ENCODE measurements at places on chromosomes 7 and 10. TPM values are rescaled to one million over a fixed set of nuclear protein-coding genes. Genes with fewer than 3 reads are reported as not detected.

TBC1D12 gene
- 3.8 TPM for polyA plus RNA-seq

LRRD1 gene
- not detected for polyA plus RNA-seq

DNA sequence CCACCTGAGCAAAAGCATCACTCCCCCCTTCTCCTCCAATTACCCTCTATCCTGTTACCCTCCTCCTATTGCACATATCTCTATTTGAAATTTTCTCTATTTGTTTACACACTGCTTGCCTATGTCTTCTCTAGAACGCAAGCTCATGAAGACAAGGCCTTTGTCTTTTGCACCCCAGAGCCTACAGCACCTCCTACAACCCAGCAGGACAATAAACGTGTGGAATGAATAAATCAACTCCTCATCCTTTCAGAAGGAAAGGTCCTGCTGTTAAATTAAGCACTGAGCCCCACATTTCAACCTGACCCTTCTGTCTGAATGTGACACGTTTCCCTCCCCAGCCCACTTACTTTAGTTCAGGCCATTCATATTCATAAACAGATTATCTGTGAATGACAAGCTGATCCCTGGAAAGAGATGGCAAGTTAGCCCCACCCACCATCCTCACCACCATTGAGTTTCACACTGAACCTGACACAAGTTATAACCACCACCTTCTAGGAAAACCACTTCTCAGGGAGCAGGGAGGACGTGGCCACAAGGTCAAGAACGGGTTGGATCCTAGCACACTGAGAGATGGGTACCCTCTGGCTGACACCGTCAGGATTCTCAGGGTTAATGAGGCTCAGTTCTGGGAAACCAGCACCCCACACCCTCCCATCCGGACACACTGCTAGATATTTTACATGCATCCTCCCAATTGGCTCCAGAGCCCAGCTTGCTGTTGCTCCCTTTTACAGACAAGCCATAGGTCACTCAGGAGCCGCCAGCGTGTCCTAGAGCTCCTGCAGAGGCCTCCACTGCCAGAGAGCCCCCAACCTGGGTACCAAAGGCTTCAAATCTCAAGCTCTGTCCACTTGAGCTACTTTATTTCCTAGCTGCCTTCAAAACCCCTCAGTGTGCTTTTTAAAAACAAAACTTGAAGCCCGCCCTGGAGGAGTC lies 934 bp downstream of the PRTFDC1 start:
- DNase-seq = peak; percentile 66

CDK14 gene
- polyA plus RNA-seq = 19.9 TPM

RET gene
- not detected for polyA plus RNA-seq

- DNase-seq = no peak
Observed at GRCh38 chr10:125495386-125495785, 187.6 kb downstream of the TEX36 start.

CRPPA gene
- polyA plus RNA-seq = 1.8 TPM

DNA sequence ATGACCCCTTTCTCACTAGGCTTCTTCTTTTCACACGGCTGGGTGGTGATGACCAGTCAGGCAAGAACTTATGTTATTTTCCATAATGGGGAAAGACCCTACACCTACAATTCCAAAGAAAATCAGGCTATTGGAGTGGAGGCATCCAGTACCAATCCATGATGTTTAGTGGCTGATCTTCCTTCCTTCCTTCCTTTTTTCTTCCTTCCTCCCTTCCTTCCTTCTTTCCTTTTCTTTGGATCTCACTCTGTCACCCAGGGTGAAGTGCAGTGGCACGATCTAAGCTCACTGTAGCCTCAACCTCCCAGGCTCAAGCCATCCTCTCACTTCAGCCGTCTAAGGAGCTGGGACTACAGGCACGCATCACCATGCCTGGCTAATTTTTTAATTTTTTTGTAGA lies 2.5 kb downstream of the RGS10 start:
- DNase-seq = no peak

NUTM2D gene
- 0.06 TPM for polyA plus RNA-seq

- DNase-seq = no peak
Observed at GRCh38 chr10:11148142-11149028, 130.7 kb downstream of the CELF2 start.

DNA sequence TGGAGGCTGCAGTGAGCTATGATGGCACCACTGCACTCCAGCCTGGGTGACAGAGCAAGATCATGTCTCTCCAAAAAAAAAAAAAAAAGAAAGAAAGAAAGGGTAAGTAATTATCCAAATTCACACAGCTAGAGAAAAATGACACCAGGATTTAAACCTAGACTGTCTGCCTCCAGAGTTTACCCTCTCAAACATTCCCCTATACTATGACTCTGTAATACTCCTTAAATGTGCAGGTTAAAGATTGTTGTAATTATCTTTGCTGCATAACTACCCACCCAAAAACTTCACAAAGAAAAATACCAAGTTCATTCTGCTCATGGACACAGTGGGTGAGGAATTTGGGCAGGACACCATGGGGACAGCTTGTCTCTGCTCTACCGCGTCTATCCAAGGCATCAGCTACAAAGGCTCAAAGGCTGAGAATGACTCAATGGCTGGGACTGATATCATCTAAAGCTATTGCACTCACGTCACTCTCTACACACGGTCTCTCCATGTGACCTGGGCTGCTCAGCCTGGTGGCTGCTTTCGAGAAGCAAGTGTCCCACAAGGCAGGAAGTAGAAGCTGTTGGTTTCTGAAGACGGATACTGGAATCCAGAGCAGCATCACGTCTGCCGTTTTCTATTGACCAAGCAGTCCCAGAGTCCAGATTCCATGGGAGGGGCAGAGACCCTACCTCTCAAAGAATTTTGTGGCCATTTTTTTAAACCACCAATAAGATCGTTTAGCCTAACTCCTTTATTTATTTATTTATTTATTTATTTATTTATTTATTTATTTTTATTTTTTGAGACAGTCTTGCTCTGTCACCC lies 185.7 kb upstream of the AUTS2 start:
- peak; percentile 94 for DNase-seq

PPP2R2D gene
- 21.3 TPM for polyA plus RNA-seq

DNA sequence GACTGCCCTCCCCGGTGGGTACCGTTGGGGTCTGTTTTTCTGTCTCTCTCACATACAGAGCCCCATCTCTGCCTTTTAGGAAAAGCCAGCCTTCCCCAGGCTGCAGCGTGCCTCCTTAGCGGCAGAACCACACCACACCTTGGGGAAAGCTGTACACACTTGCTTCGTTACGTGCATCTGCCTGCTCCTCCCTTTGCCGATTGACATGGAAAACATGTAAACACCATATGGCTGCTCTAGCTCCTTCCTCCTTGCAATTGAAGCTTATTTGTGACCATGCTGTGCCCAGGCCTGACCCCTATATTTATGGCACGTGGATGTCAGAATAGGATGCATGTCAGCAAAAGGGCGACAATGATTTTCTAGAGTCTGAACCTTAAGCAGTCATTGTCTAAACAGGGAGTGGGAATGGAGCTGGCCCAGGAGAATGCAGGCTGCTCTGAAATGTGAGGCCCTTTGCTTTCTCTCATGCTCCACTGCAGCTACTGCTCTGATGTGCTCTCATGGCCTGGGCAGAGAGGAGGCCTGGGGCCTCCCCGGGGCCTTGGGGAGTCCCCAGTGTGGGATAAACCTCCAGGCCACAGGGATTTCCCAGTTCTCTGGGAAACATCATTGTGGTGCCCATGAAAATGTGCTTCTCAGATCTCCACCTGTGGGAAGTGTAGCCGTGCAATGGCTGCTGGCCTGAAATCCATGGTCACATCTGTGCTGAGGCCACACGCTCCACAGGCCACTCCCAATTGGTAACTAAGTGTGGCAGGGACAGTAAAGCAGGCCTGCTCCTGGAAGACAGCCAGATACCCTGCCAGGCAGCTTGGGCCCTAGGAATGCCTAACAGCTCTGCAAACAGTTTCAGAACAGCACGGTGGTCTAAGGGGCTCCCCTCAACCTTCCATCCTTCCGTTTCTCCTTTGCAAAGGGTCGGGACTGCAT lies 18.6 kb downstream of the PDE6C start:
- no peak for DNase-seq

All from GM23248 (cell line).